ENCODE measurements at places on chromosomes 2 and 18. TPM values are rescaled to one million over a fixed set of nuclear protein-coding genes. Genes with fewer than 3 reads are reported as not detected.

The CHRND gene
- not detected for total RNA-seq

The ERICH2 gene
- total RNA-seq, result not detected

The PDE11A gene
- 0.25 TPM for total RNA-seq

The SCN9A gene
- total RNA-seq, result 2.1 TPM

- DNase-seq, result no peak
Observed at GRCh38 chr18:60668583-60668982, 296.0 kb upstream of the MC4R start.

The HNRNPLL gene
- total RNA-seq, result 34.1 TPM

The NFATC1 gene
- 6.9 TPM for total RNA-seq

GRCh38 chr2:43047187-43047780, 179.1 kb downstream of the ZFP36L2 start:
- DNase-seq, result no peak

DNA sequence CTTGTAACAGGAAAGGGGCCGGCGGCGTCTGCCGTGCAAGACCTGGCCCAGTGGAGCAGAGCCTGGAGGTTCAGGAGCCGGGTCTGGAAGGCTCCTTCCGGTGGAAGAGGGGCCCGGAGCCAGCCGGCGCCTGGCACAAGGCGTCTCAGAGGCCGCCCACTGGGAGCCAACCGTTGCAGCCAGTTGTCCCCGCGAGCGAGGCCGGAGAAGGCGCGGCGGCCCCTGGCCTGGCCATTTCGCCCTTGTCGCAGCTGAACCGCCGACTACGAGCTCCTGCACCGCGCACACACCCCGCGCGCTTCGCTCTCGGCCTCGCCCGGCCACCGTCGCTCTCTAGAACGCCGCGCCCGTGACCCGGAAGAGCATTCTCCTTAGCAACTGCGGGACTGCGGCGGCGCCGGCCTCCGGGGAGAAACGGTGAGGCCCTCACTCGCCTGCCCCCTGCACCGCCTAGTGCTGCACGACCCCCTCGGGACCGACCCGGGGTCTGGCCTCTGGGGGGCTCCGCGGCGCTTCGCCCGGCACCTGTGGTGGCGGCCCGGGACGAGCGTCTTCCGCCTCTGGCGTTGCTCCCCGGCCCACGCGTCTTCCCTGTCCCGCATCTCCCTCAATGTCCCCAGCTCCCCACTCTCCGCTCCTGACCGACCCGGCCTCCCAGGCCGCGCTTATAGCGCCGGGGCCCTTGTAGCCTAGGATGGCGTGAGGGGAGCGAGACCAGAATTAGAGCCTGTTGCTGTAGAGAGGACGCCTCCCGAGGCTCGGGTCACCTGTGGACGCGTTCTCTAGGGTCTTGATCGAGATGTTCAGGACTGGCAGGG, at the start of gene DIS3L2:
DIS3L2 (plus strand) TSS at position 365 of the 818 bp plus-strand sequence. CDS start 53,215 bp downstream, outside the sequence.
- peak; percentile 82 for DNase-seq

Data from MG63 (cell line).